A549 treated with CORT108297 at 1 μM for 4 hours (cell line): ENCODE measurements at places on chromosomes 11 and 22. TPM values are rescaled to one million over a fixed set of nuclear protein-coding genes. Genes with fewer than 3 reads are reported as not detected.

DBX1 gene
- total RNA-seq = not detected in 5 replicates

MOV10L1 gene
- not detected in 5 replicates for total RNA-seq

AKIP1 gene
- total RNA-seq = 38.9 to 46.9 TPM (median 43.8 TPM) in 5 replicates

CACNA1I gene
- 0.02 to 0.07 TPM (median 0.03 TPM) in 5 replicates for total RNA-seq

SIAE gene
- total RNA-seq = 13.8 to 15.8 TPM (median 14.0 TPM) in 5 replicates

CCDC89 gene
- total RNA-seq = not detected in 5 replicates

ACAD8 gene
- 8.7 to 10.5 TPM (median 9.2 TPM) in 5 replicates for total RNA-seq

CD6 gene
- 0.07 to 0.20 TPM (median 0.15 TPM) in 5 replicates for total RNA-seq

C11orf98 gene
- 125 to 145 TPM (median 136 TPM) in 5 replicates for total RNA-seq

NAALAD2 gene
- not detected in 5 replicates for total RNA-seq

TRIM51 gene
- not detected in 5 replicates for total RNA-seq

SAA1 gene
- 0.42 to 1.3 TPM (median 0.66 TPM) in 5 replicates for total RNA-seq

BATF2 gene
- total RNA-seq = 0.74 to 1.0 TPM (median 0.96 TPM) in 5 replicates

OVCH2 gene
- total RNA-seq = not detected in 5 replicates

KDM4D gene
- total RNA-seq = 0.26 to 0.45 TPM (median 0.39 TPM) in 5 replicates

CDHR5 gene
- 0.03 to 0.08 TPM in 2 of 5 replicates, not detected in the others for total RNA-seq

KRTAP5-1 gene
- total RNA-seq = not detected in 5 replicates

CHADL gene
- total RNA-seq = not detected in 5 replicates

MALAT1 gene
- total RNA-seq = 45.7 to 97.4 TPM (median 58.6 TPM) in 5 replicates

SHANK3 gene
- total RNA-seq = 3.0 to 5.7 TPM (median 4.6 TPM) in 5 replicates

CTSF gene
- 31.4 to 41.3 TPM (median 34.1 TPM) in 5 replicates for total RNA-seq

TESMIN gene
- total RNA-seq = 5.2 to 7.3 TPM (median 5.9 TPM) in 5 replicates

CCDC82 gene
- 15.6 to 24.6 TPM (median 17.0 TPM) in 5 replicates for total RNA-seq

LRRC55 gene
- 0.02 TPM in 1 of 5 replicates, not detected in the others for total RNA-seq

APOA4 gene
- not detected in 5 replicates for total RNA-seq

GLYATL1 gene
- 0.15 TPM in 1 of 5 replicates, not detected in the others for total RNA-seq

SESN3 gene
- 0.08 to 0.14 TPM (median 0.11 TPM) in 5 replicates for total RNA-seq

SCARF2 gene
- 0.58 to 1.4 TPM (median 0.95 TPM) in 5 replicates for total RNA-seq

ACRV1 gene
- total RNA-seq = not detected in 5 replicates

MFNG gene
- total RNA-seq = 1.4 to 3.5 TPM (median 2.5 TPM) in 5 replicates

TPBGL gene
- total RNA-seq = 0.08 to 0.30 TPM (median 0.23 TPM) in 5 replicates

OMP gene
- total RNA-seq = not detected in 5 replicates

RIN1 gene
- total RNA-seq = 28.4 to 46.9 TPM (median 39.6 TPM) in 5 replicates

OR8G5 gene
- total RNA-seq = not detected in 5 replicates

C11orf86 gene
- 38.8 to 74.1 TPM (median 60.3 TPM) in 5 replicates for total RNA-seq

MEI1 gene
- total RNA-seq = 0.17 TPM in 1 of 5 replicates, not detected in the others

CCS gene
- 25.6 to 32.3 TPM (median 31.2 TPM) in 5 replicates for total RNA-seq

NXF1 gene
- total RNA-seq = 45.8 to 57.7 TPM (median 52.5 TPM) in 5 replicates

CD3E gene
- total RNA-seq = not detected in 5 replicates

WNT7B gene
- 87.1 to 129 TPM (median 125 TPM) in 5 replicates for total RNA-seq

NRXN2 gene
- total RNA-seq = 0.15 to 0.40 TPM (median 0.23 TPM) in 5 replicates

RIMBP3B gene
- 0.29 to 0.62 TPM (median 0.51 TPM) in 5 replicates for total RNA-seq

RTN4R gene
- 5.8 to 13.3 TPM (median 11.6 TPM) in 5 replicates for total RNA-seq

TIGD3 gene
- 0.60 to 1.1 TPM (median 1.0 TPM) in 5 replicates for total RNA-seq
